Stimulated activated CD8-positive, alpha-beta memory T cell treated with anti-CD3 and anti-CD28 coated beads, Interleukin-7, amount 100 ng/mL, for 1 hour (primary cell): ENCODE measurements at places on chromosomes 5 and 9.

DNA sequence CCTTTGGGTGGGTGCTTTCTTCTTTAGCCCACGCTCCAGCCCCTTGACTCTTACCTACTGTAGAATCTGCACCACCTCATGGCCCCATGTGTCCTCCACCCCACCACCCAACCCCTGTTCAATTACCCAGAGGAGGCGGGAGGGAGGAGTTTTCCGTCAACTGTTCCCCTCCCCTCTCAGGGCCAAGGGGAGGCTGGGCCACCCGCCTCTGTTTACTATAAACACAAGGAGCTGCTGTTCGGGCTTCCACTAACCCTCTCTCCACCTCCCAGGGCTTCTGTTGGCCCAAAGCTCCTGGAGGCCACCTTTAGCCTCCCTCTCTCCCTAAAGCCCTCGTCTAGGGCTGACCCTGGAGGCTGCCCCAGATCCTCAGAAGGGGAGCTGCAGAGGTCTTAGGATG, 59.2 kb downstream of the FOXI1 start:
- no peak for DNase-seq

GRCh38 chr9:28808042-28808441, 1234.8 kb upstream of the C9orf72 start:
- DNase-seq: no peak

- no peak for DNase-seq
Measured at GRCh38 chr5:157546456-157547100, 29.0 kb downstream of the ADAM19 start.

DNA sequence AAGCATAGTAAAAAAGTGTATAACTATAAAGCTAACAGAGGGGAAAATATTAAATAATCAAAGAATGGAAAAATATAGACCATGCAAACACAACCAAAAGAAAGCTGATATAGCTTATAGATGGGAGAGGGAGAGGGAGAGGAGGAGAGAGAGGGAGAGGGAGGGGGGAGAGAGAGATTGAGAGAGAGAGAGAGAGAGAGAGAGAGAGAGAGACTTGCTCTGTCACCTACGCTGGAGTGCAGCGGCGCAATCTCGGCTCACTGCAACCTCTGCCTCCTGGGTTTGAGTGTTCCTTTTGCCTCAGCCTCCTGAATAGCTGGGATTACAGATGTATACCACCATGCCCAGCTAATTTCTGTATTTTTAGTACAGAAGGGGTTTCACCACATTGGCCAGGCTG, 110.6 kb downstream of the RAPGEF6 start:
- DNase-seq: no peak

- DNase-seq: no peak
Measured at GRCh38 chr9:6545017-6545691, 100.4 kb downstream of the GLDC start.

GRCh38 chr5:98763001-98763630, 10.3 kb upstream of the RGMB start:
- no peak for DNase-seq

DNA sequence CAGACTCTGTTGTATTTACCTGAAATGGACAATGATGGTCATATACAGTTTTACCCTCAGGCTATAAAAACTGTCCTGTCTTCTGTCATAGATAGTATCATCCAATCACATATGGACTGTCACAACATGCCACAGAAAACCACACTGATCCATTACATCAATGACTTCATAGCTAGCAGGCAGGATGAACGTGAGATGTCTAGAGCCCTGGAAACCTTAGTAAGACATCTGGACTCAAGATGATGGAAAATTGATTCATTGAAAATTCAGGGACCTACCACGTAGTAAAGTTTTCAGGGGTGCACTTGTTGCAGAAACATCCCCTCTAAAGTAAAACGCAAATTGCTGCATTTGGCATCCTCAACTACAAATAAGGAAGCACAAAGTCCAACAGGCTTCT, 284.4 kb upstream of the RGMB start:
- no peak for DNase-seq

GRCh38 chr9:69961843-69962242, 81.8 kb upstream of the MAMDC2 start:
- DNase-seq: no peak

GRCh38 chr5:17289681-17290539, 72.5 kb downstream of the BASP1 start:
- no peak for DNase-seq

DNA sequence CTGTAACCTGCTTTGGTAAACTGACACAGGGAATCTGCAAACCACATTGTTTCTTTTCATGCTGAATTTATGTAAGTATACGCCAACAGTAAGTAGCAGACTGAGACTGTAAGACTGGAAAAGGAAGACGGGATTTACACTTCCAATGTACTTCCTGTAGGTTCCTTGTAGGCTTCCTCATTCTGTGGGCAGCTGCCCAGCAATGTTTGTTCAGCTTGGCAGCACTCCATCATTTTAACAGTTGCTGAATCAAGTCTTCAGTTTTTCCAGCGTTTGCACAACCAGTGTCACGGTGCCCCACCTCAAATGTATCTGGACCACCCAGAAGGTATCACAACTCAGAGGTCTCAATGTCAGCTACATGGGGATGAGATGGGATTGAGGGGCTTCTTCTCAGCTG, 232.6 kb downstream of the PRDM9 start:
- no peak for DNase-seq

GRCh38 chr9:77977210-77977611, 54.4 kb downstream of the GNAQ start:
- no peak for DNase-seq

GRCh38 chr5:103785569-103785968, 223.0 kb upstream of the NUDT12 start:
- no peak for DNase-seq

GRCh38 chr5:53256746-53257145, 147.2 kb upstream of the MOCS2 start:
- DNase-seq: no peak

DNA sequence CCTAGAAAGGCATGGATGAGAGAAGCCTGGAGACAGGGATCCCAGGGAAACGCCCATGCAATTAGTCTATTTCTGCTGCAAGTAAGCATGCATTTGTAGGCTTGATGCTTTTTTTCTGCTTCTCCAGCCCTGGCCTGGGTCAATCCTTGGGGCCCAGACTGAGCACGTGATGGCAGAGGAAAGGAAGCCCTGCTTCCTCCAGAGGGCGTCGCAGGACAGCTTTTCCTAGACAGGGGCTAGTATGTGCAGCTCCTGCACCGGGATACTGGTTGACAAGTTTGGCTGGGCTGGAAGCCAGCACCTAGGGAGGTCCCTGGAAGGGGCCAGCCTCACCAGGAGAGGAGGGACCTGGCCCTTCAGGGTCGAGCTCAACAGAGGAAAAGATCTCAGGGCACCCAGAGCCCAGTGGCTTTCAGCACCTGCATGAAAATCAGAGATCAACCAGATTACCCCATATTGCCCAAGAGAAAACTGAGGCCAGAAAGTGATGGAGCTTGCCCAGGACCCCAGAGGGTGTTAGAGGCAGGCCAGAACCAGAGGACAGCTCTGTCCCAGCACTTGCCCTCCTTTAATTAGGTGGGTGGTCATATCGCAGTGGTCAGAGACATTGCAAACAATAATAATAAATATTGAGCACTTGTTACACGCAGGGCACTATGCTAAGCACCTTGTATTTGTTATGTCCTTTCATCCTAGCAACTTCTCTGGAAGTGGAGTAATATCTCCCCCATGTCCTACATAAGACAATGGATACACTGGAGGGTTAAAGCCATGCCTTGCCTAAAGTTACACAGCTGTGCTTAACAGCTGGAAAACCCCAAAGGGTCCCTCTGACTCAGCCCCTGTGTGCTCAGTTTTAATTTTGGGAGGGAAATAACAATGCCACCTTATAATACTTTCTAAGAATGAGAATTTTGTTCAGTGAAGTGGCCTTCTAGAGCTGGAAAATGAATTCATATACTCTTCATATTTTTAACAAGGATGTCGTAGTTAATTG, 67.1 kb downstream of the KLF4 start:
- no peak for DNase-seq

- no peak for DNase-seq
Measured at GRCh38 chr9:136551401-136552116, 5.7 kb upstream of the NOTCH1 start.

- no peak for DNase-seq
Measured at GRCh38 chr5:32195265-32195664, 21.1 kb upstream of the GOLPH3 start.

DNA sequence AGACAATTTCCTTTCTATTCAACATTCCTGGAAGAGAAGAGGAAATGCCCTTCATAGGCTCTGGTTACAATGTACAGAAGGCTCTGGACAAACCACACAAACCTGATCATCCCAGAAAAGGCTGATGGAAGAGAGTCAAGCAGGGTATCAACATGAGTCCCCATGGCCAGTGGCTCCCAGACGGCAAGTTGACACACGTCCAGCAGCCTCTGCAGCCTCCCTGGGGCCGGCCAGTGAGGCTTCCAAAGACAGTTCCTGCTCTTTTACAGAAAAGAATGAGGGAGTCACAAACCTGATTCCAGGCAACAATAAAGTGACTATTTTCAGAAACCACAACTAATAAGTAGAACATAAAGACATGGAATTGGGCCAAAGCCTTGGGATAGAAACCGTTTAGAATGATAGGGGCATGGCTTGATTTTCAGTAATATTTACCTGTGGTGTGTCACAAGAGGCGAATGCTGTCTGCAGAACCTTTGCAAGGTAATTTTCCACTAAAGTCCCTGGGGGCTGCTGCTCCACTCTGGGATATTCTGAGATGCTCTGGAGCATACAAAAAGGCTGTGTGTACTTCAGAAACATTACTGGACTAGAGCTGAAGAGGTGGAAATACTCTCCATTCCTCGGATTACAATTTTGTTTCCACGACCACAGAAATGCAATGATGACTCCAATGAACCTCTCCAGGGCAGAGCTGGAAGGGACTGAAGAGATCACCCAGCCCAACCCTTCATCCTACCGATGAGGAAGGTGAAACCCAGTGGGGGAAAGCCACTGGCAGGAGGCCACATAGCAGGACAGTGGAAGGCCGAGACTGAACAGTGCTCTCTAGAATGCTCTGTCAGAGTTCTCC, 10.4 kb downstream of the MED27 start:
- DNase-seq: no peak

DNA sequence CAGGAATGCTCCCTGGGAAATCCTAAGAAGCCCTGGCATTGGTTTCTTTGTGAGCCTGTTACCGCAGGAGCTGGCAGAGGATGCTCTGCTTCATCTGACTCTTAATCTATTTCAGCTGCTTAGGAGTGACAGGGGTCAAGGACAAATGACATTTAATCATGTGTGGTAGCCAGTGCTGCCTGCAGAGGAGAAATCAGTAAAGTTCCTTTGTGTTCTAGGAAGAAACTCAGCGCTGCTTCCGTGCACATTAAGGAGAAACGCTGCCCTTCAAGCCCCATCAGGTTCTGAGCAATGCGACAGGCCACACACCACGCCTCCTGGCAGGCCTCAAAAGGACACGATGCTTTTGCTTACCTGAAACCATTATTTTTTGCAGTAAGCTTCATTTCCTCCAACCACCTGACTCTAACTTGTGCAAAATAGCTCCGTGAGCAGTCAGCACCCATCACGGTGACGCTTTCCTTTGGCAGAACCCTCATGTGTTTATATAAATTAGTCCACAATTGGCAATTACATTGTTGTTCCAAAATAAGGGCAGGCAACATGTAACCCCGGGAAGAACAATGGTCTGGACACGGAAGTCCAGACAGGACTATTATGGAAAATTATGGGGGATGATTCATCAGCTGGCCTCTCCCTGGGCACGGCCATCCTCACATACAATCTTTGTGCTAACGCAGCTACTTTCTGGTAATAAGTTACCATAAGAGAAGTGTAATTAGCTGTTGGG, 387.9 kb upstream of the DAP start:
- no peak for DNase-seq

DNA sequence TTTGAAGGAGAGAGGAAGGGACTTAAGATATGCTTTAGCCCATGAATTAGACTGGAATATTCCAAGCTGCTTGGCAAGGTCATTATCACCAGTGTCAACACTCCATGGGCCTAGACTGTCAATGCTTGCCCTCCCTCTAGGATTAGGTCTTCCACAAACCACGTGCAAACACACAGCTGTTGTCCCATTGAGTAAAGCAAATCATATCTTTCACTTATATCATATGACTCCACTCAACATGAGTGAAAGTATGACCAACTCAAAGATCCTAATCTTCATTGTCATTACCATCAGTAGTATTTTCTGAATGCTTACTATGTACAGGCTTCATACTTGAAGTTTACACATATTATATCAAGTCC, 57.0 kb upstream of the GRAMD2B start:
- no peak for DNase-seq

DNA sequence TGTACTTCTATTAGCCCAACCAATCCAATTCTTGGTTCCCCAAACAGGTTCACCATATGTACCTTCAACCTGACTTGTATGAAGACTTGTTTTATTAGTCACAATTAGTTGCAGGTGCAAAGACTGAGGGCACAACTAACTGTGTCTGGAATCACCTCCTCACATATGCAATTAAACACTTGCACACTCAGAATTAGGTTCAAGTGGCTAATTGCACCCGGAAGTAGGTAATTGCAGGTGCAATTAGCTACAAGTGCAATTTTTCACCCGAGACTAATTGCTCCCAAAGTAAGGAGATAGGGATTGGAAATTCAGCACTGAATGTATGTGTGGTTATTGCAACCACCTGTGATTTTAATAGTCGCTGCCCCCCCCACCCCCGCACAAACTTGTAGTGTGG, 338.9 kb downstream of the ZSWIM6 start:
- no peak for DNase-seq

DNA sequence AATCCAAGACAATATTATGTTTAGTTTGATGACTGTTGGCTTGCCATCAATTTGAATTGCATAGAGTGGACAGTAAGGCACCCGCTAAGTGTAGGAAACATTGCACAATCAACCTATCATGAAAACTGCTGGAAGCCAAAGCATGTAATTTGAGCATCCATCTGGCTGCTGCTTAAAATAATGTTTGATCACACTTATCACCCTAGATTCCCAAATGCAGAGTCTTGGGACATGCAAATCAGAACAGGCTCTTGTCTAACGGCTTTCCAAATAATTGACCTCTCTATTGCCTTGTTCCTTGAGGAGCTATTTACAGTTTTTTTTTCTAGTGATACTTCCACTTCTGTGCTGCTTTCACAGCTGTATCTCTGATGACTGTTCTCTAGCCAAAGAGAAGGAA, 342.1 kb downstream of the PRR16 start:
- DNase-seq: no peak

DNA sequence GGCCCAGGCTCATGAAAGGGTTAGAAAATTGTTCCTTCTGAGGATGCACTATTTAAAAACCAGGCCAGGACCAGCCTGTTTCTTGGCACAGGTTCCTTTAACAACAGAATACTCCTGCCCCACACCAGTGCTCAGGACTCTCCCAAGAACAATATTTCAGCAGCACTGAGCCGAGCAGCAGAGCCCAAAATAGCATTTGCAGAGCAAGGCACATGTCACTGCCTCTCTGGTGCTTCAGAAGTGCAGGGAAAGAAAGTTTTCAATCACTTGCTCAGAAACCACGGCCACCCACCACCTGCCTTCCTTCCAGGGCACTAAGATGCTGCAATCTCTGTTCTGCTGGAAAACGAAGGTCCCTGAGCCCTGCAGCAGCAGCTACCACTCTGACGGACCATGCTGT, 77.6 kb downstream of the SIL1 start:
- DNase-seq: no peak

- no peak for DNase-seq
Measured at GRCh38 chr9:108617676-108618075, 238.1 kb downstream of the ACTL7B start.
